ENCODE measurements at places on chromosomes 2 and 18.

DNA sequence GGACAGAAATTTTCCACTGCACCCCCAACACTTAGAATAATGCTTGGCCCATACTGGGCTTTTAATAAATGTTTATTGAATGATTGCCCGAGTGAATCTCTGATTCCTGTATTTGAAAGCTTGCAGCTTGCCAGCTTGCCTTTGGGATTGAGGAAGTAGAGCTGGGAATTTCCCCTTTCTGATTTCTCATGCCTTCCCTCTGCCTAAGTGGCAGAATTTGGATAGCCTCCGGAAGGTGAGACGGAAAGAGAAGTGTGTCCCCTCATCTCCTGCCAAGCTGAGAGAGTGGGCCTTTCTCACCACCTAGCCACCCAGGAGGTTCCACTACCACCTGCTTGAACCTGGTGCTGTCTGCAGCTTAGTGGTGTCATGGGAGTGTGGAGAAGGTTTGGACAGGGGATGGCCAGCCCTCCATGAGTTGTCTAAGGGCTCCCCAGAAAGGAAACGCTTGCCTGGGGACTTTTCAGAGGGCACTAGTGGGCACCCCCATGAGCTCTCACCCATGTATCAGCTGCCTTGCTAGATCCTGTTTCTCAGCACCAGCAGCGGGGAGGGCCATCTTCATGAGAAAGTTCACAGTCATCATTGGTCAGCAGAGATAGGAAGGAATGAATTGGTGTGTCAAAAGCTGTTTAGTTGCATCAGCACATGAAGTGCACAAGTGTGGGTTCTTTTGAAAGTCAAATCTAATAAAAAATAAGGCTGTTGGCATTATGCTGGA, 8.6 kb upstream of the NCOA1 start:
- no peak for DNase-seq

GRCh38 chr2:206797376-206797775, 32.0 kb downstream of the FASTKD2 start:
- no peak for DNase-seq

DNA sequence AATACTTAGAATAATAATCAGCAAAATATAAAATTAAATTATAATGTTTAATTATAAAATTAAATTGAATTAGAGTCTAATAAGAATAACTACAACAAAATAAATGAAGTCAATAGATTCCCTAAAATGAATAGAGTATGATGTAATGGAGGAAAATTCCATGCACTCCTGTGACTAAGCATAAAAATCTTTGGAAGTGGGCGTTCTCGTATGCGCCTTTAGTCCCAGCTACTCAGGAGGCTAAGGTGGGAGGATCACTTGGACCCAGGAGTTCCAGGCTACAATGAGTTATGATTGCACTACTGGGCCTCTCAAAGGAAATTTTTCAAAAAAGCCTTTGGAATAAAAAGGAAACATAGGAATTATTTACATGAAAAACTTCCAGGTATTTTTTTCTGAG, 955.4 kb upstream of the POU3F3 start:
- DNase-seq: no peak

GRCh38 chr2:214286011-214286410, 124.8 kb upstream of the VWC2L start:
- DNase-seq: no peak

DNA sequence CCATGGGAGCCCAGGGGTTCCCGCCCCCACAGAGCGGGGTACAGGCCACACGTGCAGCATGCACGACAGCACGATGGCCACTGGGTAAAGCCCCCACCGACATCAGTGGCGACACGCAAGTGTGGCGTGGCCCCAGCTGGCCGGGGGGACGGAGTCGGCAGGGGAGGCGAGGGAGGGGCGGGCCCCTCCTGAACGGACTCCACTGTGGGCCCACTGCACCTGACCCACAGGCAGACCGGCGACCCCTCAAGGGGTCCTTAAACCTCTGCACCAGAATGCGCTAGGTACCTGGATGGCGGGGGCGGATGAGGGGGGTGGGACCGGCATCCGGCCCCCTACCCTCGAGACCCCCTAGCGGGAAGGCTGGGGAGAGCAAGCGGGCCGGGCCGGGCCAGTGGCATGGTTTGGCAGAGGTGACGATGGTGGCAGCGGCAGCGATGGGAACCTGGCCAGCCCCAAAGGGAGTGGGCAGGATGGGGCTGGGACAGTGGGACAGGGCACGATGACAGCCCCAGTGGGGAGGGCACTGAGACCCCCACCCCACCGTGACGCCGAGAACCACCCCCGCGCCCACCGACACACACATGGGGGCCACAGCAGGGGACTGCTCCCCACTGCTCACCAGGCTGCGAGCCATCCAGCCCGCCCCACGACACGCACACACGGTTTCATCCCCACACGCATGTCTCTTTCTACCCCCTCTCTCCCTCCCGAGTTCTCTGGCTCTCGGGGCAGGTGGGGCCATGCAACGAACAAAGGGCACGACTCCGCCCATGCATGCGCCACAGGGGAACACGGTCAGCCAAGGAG, 91.9 kb upstream of the ANKRD30BL start:
- DNase-seq: no peak

DNA sequence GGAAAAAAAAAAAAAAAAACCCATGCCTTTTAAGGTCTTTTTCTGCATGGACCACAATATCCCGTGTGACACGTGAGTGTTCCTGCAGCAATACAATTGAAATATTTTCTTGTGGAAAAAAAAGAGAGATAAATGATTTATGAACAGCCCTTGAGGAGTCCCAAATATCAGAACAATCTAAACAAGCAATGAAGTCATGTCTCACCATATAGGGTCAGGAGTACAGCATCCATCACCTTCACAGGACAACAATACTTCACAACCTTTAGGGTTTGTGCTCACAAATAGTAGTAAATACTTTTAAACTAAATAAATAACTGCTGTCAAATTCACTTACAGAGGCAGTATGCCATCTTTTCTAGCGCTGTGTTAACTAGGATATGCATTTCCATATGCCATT, 87.9 kb downstream of the ZEB2 start:
- no peak for DNase-seq

- DNase-seq: no peak
These were observed 62.5 kb upstream of the NFE2L2 start for GRCh38 chr2:177327009-177327408.

- DNase-seq: peak; percentile 87
These were observed 36.6 kb downstream of the COPS8 start for GRCh38 chr2:237122214-237122666.

- no peak for DNase-seq
These were observed 98.7 kb downstream of the CLIP4 start for GRCh38 chr2:29213888-29214291.

DNA sequence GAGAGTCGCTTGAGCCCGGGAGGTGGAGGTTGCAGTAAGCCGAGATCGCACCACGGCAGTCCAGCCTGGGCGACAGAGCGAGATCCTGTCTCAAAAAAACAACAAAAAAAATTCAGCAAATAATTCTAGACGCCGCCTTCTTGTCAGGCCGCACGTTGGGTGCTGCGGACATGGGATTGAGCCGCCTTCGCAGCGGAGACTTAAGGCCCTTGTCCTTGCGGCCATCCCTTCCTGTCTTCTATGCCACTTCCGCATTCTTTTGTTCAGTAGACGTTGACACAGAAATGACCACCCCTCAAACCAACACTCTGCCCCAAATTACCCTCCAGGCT, 15.8 kb downstream of the PTPN18 start:
- DNase-seq: no peak

DNA sequence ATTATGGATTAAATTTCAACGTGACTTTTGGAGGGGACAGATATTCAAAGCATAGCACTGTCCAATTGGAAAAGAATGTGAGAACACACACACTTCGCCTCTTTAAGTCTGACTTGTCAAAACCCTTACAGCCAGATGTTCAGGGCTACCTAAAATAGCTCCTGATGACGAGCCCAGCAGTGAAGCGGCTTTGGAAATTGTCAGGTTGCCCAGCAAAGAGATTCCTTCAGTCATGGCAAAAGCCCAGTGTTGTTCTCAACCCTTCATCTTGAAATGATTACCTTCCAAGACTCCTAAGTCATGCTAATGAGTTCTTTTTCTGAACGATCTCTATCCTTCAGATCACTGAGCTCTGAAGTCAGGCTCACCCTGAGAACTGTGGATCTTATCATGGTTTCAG, 436.6 kb downstream of the LRATD1 start:
- DNase-seq: no peak

DNA sequence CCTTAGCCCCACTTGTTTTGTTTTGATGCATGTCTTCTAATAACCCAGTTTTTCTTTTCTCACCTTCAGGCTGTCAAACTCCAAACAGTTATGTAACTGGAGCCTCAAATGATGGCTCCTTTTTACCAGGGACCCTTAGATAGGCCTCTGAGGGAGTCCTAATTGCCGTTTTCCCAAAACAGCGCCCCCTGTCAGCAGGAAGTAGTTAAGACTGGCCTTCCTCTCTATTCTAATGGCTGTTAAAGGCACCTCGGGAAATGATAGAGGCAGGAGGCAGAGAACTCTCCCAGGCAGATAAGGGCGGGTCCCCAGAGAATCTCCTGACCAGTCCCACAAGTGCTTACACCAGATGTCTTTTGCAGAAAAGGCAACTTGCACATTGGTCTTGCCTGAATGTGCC, 123.2 kb downstream of the KCNS3 start:
- DNase-seq: peak; percentile 46

- DNase-seq: no peak
These were observed 212.0 kb downstream of the TNS1 start for GRCh38 chr2:217790681-217791392.

DNA sequence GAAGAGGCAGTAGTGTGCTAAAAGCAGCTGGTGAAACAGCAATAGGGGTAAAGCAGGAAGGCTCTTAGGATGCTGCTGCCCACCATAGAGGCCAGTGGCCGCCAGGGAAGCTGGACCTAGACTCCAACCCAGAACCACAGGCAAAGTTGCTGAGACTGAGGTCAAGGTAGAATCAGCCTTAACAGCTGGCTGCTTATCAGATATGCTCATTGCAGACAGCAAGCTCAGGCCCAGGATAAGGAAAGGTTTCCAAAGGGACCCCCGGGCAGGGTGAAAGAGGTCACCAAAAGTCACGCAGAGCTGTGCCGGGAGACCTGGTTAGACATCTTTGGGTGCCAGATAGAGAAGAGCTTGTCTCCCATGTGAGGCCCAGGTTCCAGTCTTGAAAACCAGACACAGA, 42.9 kb upstream of the EPG5 start:
- DNase-seq: no peak

DNA sequence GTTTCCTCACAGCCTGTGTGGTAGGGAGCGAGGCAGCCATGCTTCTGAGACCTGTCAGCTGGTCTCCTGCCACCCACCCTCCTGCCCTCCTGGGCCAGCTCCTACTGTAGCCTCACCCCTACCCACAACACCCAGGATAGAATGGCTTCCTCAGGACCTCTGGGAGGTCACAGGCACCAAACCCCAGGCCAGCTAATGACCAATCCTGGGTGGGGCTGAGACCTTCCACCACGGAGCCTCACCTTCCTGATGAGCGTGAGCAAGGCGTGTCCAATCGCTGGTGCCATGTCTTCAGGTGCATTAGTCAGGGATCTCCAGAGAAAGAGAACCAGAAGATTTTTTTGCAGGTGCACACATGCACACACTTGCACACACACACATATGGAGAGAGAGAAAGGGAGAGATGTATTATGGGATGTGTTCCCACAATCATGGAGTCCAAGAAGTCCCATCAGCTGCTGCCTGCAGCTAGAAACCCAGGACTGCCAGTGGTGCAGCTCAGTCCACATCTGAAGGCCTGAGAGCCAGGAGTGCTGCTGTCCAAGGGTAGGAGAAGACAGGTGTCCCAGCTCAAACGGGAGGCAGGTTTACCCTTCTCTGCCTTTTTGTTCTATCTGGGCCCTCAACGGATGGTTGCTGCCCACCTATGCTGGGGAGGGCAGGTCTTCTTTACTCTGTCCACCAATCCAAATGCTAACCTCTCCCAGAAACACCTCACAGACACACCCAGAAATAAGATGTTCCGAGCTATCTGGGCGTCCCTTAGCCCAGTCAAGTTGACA, 70.4 kb upstream of the HDAC4 start:
- DNase-seq: peak; percentile 8

DNA sequence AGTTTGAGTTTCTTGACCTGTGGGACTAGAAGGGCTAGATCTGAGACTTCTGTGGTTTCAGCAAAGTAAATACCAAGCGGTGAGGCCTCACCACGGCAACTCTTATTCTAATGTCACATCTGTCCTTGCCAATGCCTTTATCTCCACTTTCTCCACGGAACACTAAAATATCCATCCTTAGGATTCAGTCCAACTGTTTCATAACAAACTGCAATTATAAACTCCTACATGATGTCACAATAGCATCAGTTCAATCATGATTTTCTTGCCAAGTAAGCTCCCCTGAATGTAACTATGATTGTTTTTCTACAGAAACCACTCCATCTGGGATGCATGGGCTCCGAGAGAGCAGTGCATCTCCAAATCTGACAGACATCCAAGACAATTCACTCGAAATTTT, 79.6 kb downstream of the LRATD1 start:
- no peak for DNase-seq

- no peak for DNase-seq
These were observed 26.4 kb downstream of the WDFY1 start for GRCh38 chr2:223918671-223919134.

DNA sequence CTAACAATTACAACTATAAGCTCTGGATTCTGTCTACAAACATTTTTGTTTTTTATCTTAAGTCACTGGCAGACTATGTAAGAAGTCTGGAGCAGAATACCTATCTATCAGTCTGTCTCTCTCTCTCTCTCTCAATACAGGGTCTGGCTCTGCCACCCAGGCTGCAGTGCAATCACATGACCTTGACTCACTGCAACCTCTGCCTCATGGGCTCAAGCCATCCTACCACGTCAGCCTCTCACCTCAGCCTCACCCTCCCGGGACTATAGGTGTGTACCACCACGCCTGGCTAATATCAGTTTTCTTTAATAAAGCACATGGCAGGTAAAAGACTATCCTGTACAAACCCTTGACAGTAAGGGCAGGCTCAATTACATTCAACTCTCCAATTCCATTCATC, 96.9 kb downstream of the OSBPL1A start:
- no peak for DNase-seq

DNA sequence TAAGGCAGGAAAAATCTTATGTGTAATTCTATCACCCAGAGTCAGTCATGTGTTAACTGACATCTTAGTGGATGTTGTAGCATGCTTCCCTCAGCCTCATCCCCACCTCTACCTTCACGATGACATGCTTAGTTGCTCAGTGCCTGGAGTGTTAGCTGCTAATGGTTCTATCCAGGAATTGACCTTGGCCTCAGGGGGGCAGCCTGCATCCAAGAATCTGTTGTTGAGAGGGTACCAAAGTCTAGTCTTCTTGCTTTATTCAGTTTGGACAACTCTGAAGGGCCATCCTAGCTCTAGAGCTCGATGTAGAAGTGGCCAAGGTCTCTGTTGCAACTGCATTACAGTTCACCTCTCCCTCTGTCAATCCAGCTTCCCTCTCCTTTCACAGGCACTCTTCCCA, 61.2 kb downstream of the ACYP2 start:
- peak; percentile 54 for DNase-seq

GRCh38 chr2:168559187-168559586, 103.1 kb downstream of the CERS6 start:
- DNase-seq: no peak

GRCh38 chr2:53265544-53266299, 501.9 kb upstream of the CHAC2 start:
- no peak for DNase-seq

Data from H9 (cell line).